ENCODE measurements at places on chromosomes 11 and 22.

GRCh38 chr11:122743097-122743741 lies 87.7 kb downstream of the UBASH3B start:
- no peak for DNase-seq

- DNase-seq: no peak
Observed at GRCh38 chr11:91979775-91980174, 244.8 kb upstream of the FAT3 start.

DNA sequence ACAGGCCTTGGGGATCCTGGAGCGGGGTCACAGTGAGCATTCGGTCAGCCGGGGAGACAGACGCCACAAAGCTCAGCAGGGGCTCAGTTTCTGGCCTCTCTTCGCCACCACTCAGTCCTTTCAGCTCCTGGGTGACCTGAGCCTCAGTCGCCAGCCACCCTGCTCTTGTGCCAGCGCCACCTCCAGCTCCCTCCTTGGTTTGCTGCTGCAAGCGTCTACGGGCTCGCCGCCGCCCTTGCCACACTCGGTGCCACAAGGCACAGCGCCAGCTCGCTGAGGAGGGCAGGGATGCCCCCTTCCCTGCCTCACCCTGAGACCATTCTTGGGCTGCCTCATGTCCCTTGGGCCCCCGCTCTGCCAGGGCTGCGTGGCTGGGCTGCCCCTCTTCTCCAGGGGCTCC lies 1.5 kb upstream of the EEF1G start:
- no peak for DNase-seq

- peak; percentile 30 for DNase-seq
Observed at GRCh38 chr11:117143390-117143789, 697 bp upstream of the PAFAH1B2 start.

DNA sequence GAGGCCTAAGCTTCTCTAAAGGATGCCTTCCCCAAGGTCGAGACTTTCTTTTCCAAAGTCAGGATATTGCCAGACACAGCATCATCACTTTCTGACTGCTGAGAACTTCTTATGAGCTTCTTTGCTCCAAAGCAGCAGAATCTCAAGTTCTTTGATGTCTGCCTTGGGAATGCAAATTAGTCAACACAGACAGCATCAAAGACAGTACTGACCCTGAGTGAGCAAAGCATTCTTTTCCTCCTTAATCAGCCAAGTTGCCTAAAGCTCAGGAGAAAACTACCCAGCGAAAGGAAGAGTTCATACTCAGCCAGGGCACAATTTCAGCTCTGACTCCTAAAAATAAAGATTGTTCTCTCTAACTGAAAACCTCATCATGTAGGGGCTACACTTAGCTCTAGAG lies 98.0 kb downstream of the SLC36A4 start:
- DNase-seq: no peak

DNA sequence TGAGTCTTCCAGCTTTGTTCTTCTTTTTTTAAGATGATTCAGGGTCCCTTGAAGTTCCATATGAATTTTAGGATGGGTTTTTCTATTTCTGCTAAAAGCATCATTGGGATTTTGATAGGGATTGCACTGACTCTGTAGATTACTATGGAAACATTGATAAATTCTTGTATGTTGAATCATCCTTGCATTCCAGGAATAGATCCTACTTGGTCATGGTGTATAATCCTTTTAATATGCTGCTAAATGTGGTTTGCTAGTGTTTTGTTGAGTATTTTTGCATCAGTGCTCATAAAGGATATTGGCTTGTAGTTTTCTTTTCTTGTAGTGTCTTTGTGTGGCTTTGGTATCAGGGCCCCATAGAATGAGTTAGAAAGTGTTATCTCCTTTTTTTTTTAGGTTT lies 34.9 kb upstream of the PHOX2A start:
- no peak for DNase-seq

- DNase-seq: peak; percentile 46
Observed at GRCh38 chr11:64060861-64061444, 25.2 kb downstream of the FLRT1 start.

DNA sequence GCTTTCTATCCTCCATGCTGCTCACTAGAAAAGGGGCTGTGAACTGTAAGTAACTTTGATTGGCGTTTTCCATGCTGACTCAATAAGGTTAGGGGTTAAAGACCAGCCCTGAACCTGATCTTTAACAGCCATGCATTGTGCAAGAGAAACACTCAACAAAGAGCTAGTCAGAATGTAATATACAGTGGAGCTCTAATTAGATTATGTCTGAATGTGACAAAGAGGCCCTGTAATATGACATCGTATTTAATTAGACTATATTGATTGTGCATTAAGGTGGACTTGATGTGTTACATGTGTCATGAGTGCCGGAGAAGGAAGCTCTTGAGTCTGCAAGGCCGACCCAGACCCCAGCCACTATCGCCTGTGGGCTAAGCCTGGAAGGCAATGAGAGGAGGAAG lies 70.5 kb downstream of the PKNOX2 start:
- no peak for DNase-seq

DNA sequence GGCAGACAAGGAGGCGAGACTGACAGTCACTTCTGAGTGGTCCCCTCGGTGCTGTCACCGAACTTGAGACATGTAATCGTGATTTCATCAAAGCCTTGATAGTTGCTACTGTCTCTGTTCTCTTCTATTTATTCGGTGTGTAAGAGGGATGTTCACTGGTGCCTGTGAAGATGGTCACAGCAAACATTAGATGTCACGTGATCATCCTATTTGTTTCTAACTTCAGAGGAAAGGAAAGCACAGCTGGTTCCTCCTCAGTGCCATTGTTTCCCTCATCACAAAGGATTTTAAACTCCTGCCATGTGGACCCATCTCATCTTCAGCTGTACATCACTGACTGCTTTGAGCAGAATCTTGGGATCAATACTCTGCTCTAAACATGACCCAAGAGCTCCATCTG lies 73.1 kb upstream of the CLMP start:
- DNase-seq: no peak

GRCh38 chr11:104823657-104824056 lies 74.6 kb downstream of the CASP12 start:
- peak; percentile 13 for DNase-seq

DNA sequence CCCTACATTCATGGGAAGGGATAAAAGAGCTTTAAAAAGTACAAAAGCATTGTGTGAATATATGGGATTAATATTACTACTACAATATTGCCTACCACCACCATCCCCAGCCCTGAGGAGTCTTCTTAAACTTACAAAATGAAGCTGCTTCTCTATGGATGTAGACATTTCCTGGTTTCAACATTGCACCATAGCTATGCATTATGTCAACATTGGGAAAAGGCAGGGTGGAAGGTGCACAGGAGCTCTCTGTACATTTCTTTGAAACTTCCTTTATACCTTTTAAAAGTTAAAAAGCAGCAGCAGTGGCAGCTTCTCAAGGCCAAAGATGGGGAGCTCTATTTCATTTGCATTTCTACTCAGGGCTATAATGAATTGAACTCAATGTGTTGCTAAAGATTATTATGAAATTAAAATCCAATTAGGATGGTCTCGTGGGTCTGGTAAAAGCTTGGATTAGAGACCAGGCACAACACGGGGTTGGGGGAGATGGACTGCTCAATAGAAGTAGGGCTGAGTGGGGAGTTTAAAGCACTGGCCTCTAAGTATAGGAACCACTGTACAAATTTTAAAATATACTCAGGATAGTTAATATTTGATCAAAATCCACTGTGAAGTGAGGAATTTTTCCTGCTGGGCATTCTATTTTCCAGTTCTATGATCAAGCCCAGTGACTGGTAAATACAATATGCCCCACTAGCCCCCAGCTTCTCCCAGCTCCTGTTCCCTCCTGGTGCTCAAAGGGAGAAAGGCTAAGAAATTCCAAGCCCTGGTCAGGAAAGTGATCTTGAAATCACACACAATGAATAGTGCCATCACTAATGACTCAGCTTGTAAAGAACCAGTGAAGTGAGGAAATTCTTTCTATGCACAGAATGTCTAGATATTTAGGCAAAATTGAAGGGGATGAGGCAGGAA lies 362.7 kb upstream of the CCDC90B start:
- DNase-seq: no peak

DNA sequence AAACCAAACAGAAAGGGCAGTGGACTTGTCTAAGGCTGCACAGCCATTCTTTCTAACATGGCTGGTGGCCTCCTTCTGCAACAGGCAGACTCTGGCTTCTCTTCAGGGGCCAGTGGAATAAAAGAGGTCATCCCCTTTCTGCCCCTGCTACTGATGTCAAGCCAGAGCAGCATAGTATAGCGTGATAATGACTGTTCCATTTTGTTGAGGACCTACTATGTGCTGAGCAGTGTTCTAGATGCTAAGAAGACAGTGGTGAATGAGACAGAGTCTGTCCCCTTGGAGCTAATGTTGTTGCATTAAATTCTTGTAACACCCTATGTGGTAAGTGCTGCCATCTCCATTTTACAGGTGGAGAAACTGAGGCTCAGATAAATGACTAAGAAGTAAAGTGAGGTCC lies 15.7 kb upstream of the SYT7 start:
- DNase-seq: no peak

- no peak for DNase-seq
Observed at GRCh38 chr11:78789375-78789774, 214.7 kb upstream of the NARS2 start.

DNA sequence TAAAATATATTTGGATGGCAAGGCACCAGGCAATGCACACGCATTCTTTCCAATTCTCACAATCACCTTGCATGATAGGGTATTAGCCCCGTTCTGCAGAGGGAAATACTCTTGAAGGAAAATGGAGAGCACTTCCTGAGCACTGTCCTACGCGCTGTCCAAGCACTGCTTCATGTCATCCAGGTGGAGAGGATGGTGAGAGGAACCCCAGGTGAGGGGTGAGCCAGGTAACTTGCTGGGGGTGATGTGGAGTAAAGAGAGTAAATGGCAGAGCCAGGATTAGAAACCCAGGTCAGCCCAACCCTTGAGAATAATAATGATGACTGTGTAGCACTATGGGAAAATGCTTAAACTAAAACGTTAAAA lies 711 bp upstream of the PACSIN2 start:
- no peak for DNase-seq

GRCh38 chr22:19068784-19069271 lies 53.4 kb downstream of the DGCR2 start:
- DNase-seq: no peak

- no peak for DNase-seq
Observed at GRCh38 chr11:20116825-20117224, 43.5 kb downstream of the DBX1 start.

- DNase-seq: no peak
Observed at GRCh38 chr11:45754261-45754709, 50.7 kb upstream of the SLC35C1 start.

DNA sequence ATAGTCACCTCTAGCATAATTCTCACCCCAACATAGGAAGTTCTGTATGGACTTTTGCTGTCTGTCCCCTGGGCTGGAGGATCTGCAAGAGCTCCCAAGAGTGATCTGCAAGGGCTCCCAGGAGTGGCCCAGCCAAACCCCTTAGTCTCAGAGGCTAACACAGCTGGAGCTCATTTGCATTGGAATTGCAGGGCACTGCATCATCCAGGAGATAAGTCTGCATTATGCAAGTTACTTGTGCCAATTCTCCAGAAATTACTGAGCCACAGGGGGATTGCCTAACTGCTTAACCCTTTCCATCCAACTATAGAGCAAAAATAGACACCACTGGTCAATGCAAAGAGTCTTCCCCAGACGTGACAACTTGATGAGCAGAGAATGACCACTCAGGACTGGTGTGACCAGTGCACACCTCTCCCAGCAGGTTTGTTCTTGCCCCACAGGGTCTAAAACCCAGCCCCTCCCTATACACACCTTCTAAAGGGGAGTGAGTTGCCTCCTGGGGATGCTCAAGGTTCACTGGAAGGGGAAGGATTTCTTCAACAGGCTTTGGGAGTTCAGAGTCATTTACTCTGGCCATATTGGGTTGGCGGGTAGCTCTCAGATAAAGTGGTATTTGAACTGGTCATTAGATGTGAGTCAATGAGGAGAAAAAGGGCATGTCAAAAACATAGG lies 38.4 kb downstream of the POU2AF3 start:
- no peak for DNase-seq

All from CD4-positive, alpha-beta T cell treated with Interleukin-12 subunit alpha and Interleukin-12 subunit beta, for 1 hour (primary cell).